ENCODE measurements at places on chromosomes 4 and X.
A peak's percentile ranks its signal among the peaks of the same experiment; 100 is the strongest.

GRCh38 chrX:43525901-43526610, 130.0 kb upstream of the MAOA start:
- DNase-seq = no peak

DNA sequence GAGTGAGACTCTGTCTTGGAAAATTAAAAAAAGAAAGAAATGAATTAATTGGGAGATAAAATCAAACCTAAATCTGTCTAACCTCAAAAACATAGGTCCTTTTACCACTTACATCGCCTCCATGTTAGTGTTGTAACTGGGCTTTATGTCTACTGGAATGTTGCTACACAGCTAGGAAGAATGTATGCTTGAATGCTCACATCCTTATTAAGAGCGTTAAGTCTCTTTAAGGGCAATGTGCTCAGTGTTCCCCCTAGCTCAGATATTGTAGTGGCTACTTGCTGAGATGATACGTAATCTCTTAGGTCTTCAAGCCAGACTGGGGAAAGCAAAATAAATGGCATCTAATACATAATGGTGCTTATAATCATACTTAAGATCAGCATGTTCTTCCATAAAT, 1072.8 kb downstream of the PDHA2 start:
- DNase-seq = no peak

GRCh38 chr4:93066749-93067148, 761.8 kb upstream of the ATOH1 start:
- peak; percentile 23 for DNase-seq

GRCh38 chrX:110228453-110228852, 89.4 kb downstream of the AMMECR1 start:
- no peak for DNase-seq

DNA sequence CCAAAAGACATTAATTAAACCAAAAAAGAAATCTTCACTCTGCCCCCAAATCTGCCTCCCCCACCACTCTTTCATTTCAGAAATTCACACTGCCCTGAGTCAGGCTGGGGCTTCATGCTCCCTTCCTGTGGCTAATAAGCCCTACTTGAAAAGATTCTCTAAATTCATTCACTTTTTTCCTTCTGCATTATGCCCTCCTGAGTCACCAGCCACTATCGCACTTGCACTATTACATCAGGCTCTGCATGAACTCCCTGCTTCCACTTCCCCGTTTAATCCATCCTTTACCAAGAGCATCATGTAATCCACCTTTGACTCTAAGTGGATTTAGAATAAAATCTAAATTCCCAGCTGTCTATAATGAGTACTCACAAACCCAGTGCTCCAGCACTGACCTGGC, 295.4 kb upstream of the KLF3 start:
- peak; percentile 13 for DNase-seq

GRCh38 chrX:25079020-25079419, 63.3 kb upstream of the ARX start:
- no peak for DNase-seq

DNA sequence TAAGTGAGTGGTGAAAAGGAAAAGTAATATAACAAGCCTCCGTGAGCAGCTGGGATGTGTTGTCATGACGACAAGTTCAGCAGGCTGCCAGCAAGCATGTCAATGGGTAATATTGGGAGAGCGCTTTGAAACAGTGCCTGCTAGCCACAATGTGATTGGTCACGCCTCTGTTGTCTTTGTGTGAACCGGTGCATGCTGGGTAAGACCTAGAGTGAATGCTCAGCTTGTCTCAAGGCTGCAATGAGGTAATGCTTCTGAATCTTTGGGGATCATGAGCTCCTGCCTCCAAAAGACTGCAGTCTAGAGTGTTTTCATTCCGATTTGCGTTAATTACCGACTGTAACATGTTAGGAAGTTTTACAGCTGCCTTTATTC, 54.9 kb downstream of the STOX2 start:
- DNase-seq = peak; percentile 13

- peak; percentile 5 for DNase-seq
Measured at GRCh38 chr4:168059251-168059650, 33.1 kb upstream of the ANXA10 start.

GRCh38 chrX:47623540-47624027, 3.9 kb upstream of the SYN1 start:
- DNase-seq = peak; percentile 48

DNA sequence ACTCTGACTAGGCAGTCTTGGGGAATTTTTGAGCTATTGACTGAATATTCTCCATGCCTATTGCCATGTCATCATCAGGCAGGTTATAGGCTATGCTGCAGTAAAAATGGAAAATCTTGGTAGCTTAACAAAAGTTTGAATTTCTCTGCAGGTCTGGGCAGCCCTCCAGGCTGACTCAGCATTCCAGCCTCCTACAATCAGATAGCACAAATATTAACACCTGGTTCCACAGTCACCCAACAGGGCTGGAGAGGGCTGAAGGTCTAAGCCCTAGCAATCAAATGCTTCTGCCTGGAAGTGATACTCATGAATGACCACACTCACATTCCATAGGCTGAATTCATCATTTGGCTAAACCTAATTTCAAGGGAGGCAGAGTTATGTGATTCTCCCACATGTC, 9.6 kb upstream of the PPP3CA start:
- DNase-seq = peak; percentile 92

- no peak for DNase-seq
Measured at GRCh38 chrX:132411310-132411977, 77.4 kb downstream of the MBNL3 start.

- no peak for DNase-seq
Measured at GRCh38 chrX:5810636-5811035, 418.0 kb downstream of the NLGN4X start.

- DNase-seq = no peak
Measured at GRCh38 chrX:71450433-71451106, 82.3 kb upstream of the OGT start.

- DNase-seq = no peak
Measured at GRCh38 chrX:95974096-95974470, 710.6 kb upstream of the DIAPH2 start.

- DNase-seq = no peak
Measured at GRCh38 chr4:180587379-180587778, 1655.8 kb upstream of the TENM3 start.

DNA sequence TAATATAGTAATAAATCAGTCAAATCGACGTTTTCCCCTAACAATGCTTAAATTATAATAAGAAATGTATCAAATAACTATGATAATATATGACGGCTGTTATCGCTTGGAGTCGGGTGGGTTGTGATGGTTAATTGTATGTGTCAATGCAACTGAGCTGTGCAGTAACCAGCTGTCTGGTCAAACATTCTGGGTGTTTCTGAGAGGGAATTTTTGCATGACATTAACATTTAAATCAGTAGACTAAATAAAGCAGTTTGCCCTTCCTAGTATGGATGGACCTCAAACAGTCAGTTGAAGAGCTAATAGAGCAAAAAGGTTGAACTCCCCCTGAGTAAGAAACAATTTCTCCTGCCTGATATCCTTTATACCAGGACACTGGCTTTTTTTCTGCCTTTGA, 96.7 kb downstream of the YIPF7 start:
- DNase-seq = no peak

- DNase-seq = no peak
Measured at GRCh38 chr4:108024878-108025165, 35.1 kb downstream of the HADH start.

DNA sequence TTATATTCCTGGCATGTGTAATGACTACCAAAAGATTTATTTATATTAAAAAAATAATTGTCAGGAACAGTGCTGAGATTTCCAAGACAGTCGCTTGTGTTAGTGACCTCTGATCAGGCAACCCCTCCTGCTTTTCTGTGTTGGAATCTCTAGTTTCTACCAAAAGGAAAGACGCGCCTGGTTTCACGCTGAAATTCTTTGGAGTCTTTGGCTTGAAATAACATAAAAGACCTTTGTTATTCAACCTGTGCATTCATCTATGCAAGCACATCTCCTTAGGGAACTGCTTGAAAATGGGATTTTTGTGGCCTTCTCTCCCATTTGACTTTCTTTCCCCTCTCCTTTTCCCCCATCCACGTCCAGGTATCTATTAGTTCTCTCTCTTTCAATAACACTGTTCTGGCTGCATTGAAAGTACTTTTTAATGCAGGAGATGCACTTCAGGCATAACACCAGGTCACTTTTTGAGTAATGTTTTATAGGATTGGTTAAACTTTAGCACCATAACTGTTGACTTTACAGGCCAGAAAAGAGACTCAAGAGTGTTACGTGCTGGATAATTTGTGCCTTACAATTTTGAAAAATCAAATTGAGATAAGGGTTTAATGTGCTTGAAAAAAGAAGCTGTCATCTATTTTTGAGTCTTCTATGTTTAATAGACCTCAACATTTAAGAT, 172.7 kb downstream of the GPAT3 start:
- DNase-seq = no peak

DNA sequence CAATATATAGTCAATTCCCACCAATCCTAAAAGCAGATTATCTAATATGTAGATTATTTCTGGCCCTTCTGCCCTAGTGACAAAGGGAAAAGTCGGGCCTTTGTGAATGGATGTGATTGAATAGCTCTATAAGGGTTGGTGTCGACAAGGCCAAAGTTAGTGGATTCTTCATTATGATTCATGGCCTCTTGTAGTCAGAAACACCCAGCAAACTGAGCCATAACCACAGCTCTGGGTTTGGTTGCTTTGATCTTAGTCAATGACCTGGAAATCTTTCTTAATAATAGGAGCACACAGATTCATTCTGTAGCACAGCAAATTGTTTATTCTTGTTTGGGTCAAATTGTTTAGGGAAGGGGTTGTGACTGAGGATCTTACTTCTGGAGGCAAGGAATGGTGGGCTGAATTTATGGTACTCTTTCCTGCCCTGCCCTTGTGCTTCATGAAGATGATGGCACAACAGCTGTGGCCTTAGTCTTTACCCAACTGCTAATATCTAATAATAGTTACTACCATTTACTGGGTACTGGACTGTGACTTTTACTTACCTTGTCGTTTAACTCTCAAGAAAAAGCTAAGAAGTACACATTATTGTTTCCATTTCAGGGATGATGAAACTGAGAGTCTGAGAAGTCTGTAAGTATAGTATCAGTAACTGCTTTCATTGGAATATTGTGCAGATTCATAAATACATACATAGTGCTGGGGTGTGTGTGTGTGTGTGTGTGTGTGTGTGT, 74.0 kb downstream of the AFF2 start:
- DNase-seq = no peak

DNA sequence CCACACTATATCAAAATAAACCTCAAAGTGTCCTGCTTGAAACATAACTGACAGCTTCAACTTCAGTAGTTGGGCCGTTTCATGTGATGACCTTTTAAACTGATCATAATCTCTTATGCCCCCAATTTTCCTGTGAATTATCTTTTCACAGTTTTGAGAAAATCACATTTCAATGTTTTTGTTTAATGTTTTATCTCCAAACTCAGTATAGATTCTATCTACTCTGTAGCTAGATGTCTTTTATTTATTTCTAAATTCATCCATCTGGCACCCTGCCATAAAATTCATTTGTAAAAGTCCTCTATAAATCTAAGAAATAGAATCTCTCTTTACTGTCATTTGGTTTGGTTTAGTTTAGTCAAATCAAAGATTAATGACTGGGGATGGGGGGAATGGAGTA, 557.3 kb downstream of the ANKRD50 start:
- DNase-seq = no peak

- no peak for DNase-seq
Measured at GRCh38 chr4:71944956-71945355, 86.8 kb upstream of the NPFFR2 start.

DNA sequence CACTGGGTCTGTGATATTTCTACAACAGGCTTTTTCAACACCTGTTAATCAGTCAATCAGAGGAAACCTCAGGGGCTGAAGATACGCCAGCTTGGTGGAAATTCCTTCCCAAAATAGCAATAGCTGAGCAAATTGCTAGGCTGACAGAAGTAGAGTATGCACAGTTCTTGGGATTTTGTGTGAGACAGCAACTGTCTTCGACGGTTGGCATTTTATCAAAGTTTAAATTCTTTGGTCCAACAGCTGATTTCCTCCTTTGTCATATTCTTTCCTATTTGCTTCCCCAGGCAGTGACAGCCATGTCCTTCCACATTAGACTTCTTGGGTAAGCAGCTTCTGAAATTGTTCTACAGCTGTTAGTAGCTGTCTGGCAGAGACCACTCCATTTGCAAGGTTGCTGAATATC, 8.0 kb upstream of the PALLD start:
- DNase-seq = no peak

GRCh38 chr4:183129675-183130074, 30.6 kb downstream of the WWC2 start:
- no peak for DNase-seq

DNA sequence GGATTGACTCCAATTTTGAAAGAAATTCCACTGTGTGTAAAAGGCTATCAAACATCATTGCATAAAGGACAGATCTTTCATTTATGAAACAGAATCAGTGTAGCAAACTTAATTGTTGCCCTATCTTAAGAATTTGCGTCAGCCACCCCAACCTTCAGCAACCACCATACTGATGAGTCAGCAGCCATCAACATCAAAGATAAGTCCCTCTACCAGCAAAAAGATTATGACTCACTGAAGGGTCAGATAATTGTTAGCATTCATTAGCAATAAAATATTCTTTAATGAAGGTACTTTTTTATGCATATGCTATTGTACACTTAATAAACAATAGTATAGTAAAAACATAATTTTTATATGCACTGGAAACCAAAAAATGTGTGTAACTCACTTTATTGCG, 15.8 kb upstream of the GRSF1 start:
- DNase-seq = no peak

- DNase-seq = no peak
Measured at GRCh38 chr4:173525118-173526011, 4.7 kb downstream of the HAND2 start.

GRCh38 chr4:86160426-86160825, 199.4 kb downstream of the MAPK10 start:
- no peak for DNase-seq

- DNase-seq = no peak
Measured at GRCh38 chrX:144566592-144566991, 680.7 kb upstream of the SPANXN1 start.

DNA sequence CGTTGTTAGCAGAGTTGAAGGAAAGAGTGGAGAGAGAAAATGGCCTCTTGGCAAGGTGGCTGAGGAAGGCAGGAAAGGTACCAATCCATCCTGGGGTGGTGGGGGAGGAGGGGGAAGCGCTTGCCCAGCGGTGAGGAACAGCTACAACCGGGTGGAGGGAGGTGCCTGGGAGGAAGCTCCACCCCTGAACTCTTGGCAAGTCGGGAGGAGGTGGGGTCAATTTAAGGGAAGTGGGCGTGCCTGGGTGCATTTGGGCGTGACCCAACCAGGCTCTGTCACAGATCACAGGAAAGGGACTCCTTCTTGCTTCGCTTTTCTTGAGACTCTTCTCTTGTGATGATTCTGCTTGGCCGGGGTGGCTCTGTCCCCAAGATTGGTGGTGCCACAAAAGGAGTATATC, 41.7 kb downstream of the BCORL1 start:
- DNase-seq = peak; percentile 59

DNA sequence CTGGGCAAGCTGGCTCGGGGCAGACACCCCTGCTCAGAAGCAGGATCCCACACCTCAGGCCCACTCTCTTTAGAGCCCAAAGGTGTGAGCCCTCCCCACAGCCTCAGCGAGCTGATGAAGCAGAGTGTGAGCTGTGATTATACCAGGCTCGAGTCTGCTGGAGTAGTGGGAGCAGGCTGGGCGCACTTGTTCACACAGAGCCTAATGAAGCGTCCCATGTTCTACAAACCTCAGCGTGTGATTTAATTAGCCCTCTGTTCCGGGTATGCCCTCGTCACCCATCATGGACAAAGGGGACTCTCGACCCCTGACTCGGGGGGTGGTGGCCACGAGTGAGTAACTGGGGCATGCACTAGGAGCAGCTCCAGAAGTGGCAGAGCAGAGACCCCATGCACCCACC, 62.3 kb downstream of the PPP2R2C start:
- DNase-seq = no peak

GRCh38 chrX:40268188-40268520, 170.4 kb upstream of the BCOR start:
- no peak for DNase-seq
